ENCODE measurements at places on chromosomes 11 and 22.

GRCh38 chr11:2666828-2667570 lies 32.8 kb downstream of the KCNQ1OT1 start:
- DNase-seq = no peak

DNA sequence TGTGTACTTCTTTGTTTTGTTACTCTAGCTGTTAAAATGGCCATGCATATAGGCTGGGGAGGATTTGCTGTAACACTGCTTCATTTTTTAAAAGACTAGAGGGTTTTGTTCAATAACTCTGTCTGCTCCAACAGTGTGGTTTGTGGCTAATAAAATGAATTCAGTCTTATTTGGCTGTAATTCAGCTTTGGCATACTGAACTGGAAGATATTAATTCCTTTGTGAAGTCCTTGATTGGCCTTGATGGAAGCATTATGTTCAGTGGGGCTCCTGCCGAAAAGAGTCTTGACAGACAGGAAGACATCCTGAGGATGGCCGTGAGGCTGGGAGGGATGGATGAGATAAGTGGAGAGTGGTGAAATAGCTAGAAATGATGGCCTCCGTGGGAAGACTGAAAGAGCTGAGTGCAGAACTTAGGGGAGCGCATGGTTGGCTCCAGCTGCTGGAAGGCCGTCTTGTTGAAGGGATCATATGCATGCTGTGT lies 44.8 kb upstream of the MYO18B start:
- no peak for DNase-seq

GRCh38 chr11:74417860-74418508 lies 19.8 kb upstream of the PGM2L1 start:
- DNase-seq = no peak

GRCh38 chr22:44436736-44437135 lies 61.3 kb downstream of the RTL6 start:
- DNase-seq = no peak

- no peak for DNase-seq
These were observed 10.0 kb upstream of the PLET1 start for GRCh38 chr11:112270551-112271180.

- no peak for DNase-seq
These were observed 10.1 kb upstream of the MPZL2 start for GRCh38 chr11:118274186-118274585.

- no peak for DNase-seq
These were observed 2.8 kb upstream of the KCNJ5 start for GRCh38 chr11:128888034-128888985.

- no peak for DNase-seq
These were observed 9.0 kb downstream of the SCN3B start for GRCh38 chr11:123645286-123645975.
